ENCODE measurements at places on chromosomes 1 and 21. TPM values are rescaled to one million over a fixed set of nuclear protein-coding genes. Genes with fewer than 3 reads are reported as not detected.

Gene BACE2
- total RNA-seq: 11.4 TPM

Gene TBX19
- total RNA-seq: 0.40 TPM

Gene FCGR3A
- total RNA-seq: 23.0 TPM

Gene OSCP1
- total RNA-seq: 7.4 TPM

Gene NES
- total RNA-seq: 103 TPM

Gene KCNH1
- total RNA-seq: not detected

Gene BRDT
- total RNA-seq: not detected

Gene NTNG1
- total RNA-seq: 0.46 TPM

Gene DPYD
- total RNA-seq: 10.3 TPM

Gene MARK1
- total RNA-seq: 13.7 TPM

Gene SEMA6C
- 56.6 TPM for total RNA-seq

Gene MCL1
- 85.9 TPM for total RNA-seq

Gene MX1
- total RNA-seq: 10.5 TPM

Gene CD1E
- not detected for total RNA-seq

Gene CLEC20A
- total RNA-seq: not detected

Gene AKR7A3
- total RNA-seq: not detected

Gene SPATA46
- not detected for total RNA-seq

Gene SORT1
- 127 TPM for total RNA-seq

Gene ADAM15
- 77.6 TPM for total RNA-seq

Gene TRIM67
- total RNA-seq: 0.05 TPM

Gene RGS8
- total RNA-seq: not detected

Gene TTC34
- total RNA-seq: 0.56 TPM

Gene APOBEC4
- not detected for total RNA-seq

Gene CDA
- total RNA-seq: 3.5 TPM

Gene PPM1J
- total RNA-seq: 4.7 TPM

Gene NBPF10
- 0.62 TPM for total RNA-seq

Gene C1orf198
- total RNA-seq: 43.1 TPM

Gene HTR6
- total RNA-seq: not detected

Gene NR1I3
- total RNA-seq: not detected

Gene PRKAB2
- 49.0 TPM for total RNA-seq

Gene EFCAB7
- total RNA-seq: 8.9 TPM

Gene SELE
- 0.65 TPM for total RNA-seq

Gene CAPN8
- not detected for total RNA-seq

Gene MYBPH
- total RNA-seq: not detected

All from Right ventricle myocardium superior (tissue), 1 donor.